T-helper 2 cell treated with Interferon-gamma antibody and Interleukin-4, amounts not matched to agents 100 ng/mL and 5 ng/mL, for 36 hours (primary cell): ENCODE measurements at places on chromosomes 7 and 10. TPM values are rescaled to one million over a fixed set of nuclear protein-coding genes. Genes with fewer than 3 reads are reported as not detected.

Gene SPDYE9
- total RNA-seq, result not detected in 2 replicates

Gene TRPV6
- total RNA-seq, result not detected in 2 replicates

Gene TRIM50
- not detected in 2 replicates for total RNA-seq

Gene CAMK2G
- 52.3 and 52.5 TPM in 2 replicates for total RNA-seq

Gene PAX4
- not detected in 2 replicates for total RNA-seq

Gene THNSL1
- 1.6 and 2.3 TPM in 2 replicates for total RNA-seq

Gene VPS37D
- 0.14 TPM in 1 of 2 replicates, not detected in the other for total RNA-seq

Gene BMPER
- total RNA-seq, result not detected in 2 replicates
